ENCODE measurements at places on chromosomes 7 and 10.

GRCh38 chr7:148436135-148436534, 154.4 kb upstream of the C7orf33 start:
- DNase-seq, result no peak

DNA sequence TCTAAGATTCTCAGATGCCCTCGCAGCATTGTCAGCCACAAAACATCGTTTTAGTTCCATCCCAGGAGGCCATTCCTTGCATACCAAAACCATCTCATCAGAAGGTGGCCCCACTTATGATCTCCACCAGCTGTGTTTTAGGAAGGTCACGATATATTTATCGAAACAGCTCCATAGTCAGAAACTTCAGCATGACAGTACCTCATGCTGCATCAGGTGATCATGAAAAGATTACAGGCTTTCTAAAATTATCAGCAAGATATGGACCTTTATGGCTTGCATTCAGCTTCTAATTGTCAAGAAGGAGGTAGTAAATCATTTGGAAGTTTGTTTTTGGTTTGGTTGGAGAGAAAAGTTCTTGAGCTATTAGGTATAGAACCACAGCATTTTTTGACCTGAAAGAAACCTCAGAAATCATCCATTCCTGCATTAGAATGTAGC, 20.0 kb downstream of the JAZF1 start:
- no peak for DNase-seq

- no peak for DNase-seq
Measured at GRCh38 chr7:15402436-15403136, 159.2 kb downstream of the AGMO start.

DNA sequence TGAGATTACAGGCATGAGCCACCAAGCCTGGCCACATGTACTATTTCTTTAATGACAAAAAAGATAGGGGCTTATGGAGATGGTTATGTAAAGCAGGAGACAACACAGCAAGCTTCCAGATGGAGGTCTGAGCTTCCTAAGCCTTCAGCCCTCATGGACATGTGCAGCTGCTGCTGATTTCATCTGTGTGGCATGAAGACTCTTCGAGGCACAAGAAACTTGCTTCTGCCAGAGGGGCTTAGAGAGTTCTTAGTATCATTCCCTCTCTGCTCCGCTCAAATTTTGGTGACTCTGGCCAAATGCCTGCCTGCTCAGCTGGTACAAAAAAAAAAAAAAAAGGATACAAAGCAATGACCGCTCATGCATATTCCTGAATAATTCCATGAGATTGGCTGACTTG, 552.5 kb downstream of the TYW1 start:
- DNase-seq, result no peak

Data from kidney tubule cell (primary cell).